Activated T-helper 1 cell treated with anti-CD3 and anti-CD28 coated beads, Interleukin-12 subunit alpha, Interleukin-12 subunit beta, Interleukin-2, Interleukin-4 antibody, amounts not matched to agents 30 ng/mL and 10 ng/mL and 1 ng/mL, durations not matched to agents 14 hours and 24 hours and 36 hours (primary cell): ENCODE measurements at places on chromosomes 6 and 20.
A peak's percentile ranks its signal among the peaks of the same experiment; 100 is the strongest.

DNA sequence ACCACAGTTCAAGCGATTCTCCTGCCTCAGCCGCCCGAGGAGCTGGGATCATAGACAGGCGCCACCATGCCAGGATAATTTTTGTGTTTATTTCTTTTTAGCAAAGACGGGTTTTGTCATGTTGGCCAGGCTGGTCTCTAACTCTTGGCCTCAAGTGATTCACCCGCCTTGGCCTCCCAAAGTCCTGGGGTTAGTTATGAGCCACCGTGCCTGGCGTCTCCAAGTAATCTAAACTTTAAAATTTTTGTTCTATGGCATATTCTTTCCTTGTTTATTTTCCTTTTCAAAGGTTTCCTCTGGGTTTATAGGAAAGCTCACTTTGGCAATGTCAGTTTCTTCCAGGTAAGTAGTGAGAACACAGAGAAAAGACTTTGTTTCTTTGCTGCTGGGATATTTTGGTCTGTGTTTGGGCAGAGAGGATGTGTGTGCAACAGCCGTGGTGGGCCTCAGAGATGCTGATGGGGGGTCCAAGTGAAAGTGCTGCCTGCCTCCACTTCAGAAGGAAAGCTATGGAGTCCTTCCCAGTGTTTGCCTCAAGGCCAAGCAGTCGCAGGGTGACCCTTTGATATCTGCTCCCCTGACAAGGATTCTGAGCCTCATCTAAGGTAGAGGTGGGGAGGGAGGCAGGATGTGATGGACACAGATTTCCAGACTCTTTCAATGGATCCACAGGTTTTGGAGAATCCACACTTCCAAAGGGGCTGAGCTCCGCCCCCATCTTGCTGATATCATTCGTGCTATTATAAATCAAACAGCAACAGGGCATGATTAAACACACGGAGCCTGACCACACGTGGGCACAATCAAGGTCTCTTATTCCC is 2.3 kb downstream of the LRP11 start:
- H3K27ac ChIP-seq: no peak overlapping the region
- no peak for DNase-seq
- peaks cover 29% of the 10 kb centered on the region for H3K27me3 ChIP-seq
- peak overlapping the region; percentile 57 for H3K4me3 ChIP-seq

DNA sequence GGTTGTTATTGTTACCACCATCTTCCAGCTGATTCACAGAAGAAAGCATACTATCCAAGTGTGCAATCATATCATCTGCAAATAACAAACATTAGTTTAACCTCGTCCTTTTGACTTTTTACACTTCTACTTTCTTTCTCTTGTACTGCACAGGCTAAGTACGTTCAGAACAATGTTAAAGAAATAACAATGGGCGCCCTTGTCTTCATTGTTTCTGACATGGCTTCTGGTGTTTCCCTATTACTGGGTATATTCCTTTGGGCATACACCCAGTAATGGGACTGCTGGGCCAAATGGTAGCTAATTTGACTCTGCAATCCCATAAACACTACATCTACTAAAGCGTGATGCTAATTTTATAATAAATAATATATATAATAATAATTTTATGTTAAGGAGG is 146.7 kb downstream of the GJA10 start:
- peaks cover 19% of the 10 kb centered on the region for H3K4me1 ChIP-seq
- H3K4me3 ChIP-seq: no peak overlapping the region
- H3K36me3 ChIP-seq: peaks cover 27% of the 10 kb centered on the region

- no peak overlapping the region for H3K27ac ChIP-seq
- H3K27me3 ChIP-seq: peaks cover 2% of the 10 kb centered on the region
- no peak for DNase-seq
Measured at GRCh38 chr6:46923476-46923875, 1.7 kb upstream of the ADGRF5 start.

DNA sequence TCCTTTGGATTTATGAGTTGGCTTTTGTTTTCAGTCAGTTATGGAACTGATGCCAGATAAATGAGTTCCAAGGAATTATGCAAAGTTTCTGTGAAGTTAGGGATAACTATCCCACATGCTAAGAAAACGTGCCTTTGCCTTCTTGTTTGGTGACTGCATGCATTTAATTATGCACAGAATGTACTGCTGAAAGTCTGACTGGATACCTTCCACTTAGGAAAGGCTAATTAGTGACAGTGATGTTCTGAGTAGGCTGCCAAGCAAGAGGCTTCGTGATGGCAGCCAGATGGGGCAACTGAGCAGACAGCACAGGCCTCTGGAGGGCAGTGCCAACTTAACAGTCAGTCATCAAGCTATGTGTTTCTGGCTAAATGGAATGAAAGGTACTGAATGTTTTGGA is 289.9 kb downstream of the CD109 start:
- peaks cover 5% of the 10 kb centered on the region for H3K27me3 ChIP-seq
- H3K4me1 ChIP-seq: no peaks in the 10 kb centered on the region
- no peaks in the 10 kb centered on the region for H3K36me3 ChIP-seq

DNA sequence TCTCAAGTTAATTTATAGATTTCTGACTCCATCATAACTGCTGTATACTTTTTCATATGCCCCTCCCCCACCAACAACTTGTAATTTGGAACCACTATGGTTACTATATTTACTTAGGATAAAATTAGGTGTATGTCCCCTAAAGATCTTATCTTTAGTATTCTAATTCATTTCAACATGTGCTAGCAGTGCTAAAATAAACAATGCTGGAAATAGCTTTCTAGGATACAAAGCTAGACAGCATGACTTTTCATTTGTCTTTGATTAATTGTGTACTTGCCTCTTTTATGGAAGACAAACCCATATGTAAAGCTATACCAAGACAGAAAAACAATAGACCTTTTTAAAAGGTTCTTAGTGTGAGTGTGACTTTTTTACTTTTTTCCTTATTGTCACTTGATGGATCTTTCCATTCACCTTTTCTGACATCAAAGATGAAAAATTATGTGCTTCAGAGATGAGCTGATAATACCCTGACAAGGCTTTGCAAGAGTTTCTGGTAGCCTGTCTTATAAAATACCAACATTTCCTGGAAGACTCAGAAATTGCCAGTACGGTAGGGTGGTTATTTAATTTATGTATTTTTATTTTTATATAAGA is 31.2 kb upstream of the POPDC3 start:
- no peak for DNase-seq
- no peaks in the 10 kb centered on the region for H3K36me3 ChIP-seq
- H3K4me1 ChIP-seq: peaks cover 13% of the 10 kb centered on the region
- H3K4me3 ChIP-seq: no peak overlapping the region
- H3K27me3 ChIP-seq: peaks cover 10% of the 10 kb centered on the region
- H3K27ac ChIP-seq: no peak overlapping the region

GRCh38 chr6:11328613-11329247 is 96.3 kb upstream of the NEDD9 start:
- H3K4me1 ChIP-seq: peaks cover 96% of the 10 kb centered on the region
- no peak overlapping the region for H3K4me3 ChIP-seq
- DNase-seq: no peak
- peak overlapping the region; percentile 65 for H3K27ac ChIP-seq

GRCh38 chr6:37137201-37138090 is 32.5 kb upstream of the PIM1 start:
- DNase-seq: peak; percentile 6
- peaks cover 51% of the 10 kb centered on the region for H3K4me1 ChIP-seq
- peak overlapping the region; percentile 95 for H3K27ac ChIP-seq
- H3K4me3 ChIP-seq: peak overlapping the region; percentile 47
- peaks cover 1% of the 10 kb centered on the region for H3K36me3 ChIP-seq
- no peaks in the 10 kb centered on the region for H3K27me3 ChIP-seq

- H3K27me3 ChIP-seq: peaks cover 12% of the 10 kb centered on the region
- H3K27ac ChIP-seq: no peak overlapping the region
- no peak for DNase-seq
- H3K4me1 ChIP-seq: peaks cover 2% of the 10 kb centered on the region
- no peak overlapping the region for H3K4me3 ChIP-seq
Measured at GRCh38 chr6:33869826-33870423, 66.1 kb upstream of the MLN start.

DNA sequence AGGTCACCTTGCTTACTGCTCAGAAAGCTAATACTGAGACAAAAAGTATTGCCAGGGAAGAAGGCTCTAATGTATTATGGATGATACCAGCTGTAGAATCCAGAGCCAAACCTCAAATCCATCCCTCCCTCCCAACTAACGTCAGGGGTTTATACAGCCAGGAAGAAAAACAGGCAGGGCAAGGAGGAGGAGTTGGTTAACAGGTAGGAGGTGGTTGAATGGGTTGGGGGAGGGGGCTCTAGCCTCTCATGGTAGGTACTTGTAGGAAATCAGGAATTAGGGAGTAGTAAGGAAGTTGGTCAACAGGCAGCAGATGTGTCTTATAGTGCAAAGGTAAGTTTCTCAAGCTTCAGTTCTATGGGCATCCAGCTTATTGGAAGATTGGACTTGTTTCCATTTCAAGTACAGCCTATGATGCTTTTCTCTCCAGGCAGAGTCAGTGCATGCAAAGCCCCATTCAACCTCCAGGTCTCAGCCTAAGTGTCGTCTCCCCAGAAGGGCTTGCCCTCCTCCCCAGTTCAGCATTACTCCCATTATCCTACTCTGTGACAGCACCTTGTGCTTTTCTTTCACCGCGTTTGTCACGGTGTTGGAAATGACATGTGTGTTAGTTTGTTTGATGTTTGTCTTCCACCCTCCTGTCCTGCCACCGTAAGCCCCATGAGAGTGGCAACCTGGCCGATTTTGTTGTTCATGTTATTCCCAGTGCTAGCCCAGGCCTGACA is 38.1 kb downstream of the PNLDC1 start:
- H3K4me3 ChIP-seq: no peak overlapping the region
- H3K27me3 ChIP-seq: peaks cover 12% of the 10 kb centered on the region
- no peak overlapping the region for H3K27ac ChIP-seq
- no peaks in the 10 kb centered on the region for H3K36me3 ChIP-seq
- no peaks in the 10 kb centered on the region for H3K4me1 ChIP-seq

- H3K4me3 ChIP-seq: no peak overlapping the region
- H3K27me3 ChIP-seq: peaks cover 9% of the 10 kb centered on the region
- no peak overlapping the region for H3K27ac ChIP-seq
- peaks cover 5% of the 10 kb centered on the region for H3K4me1 ChIP-seq
- no peaks in the 10 kb centered on the region for H3K36me3 ChIP-seq
- DNase-seq: peak; percentile 67
Measured at GRCh38 chr20:44384423-44385027, 29.0 kb downstream of the HNF4A start.

DNA sequence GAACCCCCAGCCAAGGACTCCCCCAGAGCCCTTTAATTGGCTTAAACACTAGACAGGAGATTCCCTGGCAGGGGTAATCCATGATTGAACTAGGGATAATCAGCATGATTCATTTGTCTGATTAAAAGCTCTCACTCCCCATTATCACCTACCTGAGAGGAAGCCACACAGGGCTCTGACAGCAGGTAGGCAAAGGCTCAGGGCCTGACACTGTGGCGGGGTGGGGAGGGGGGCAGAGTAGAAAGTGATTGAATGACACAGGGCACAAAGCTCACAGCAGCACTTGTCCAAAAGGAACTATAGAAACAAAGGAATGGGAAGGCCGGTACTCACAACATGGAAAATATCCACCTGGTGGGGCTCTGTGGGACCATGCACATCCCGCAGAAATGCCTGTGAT is 231.6 kb downstream of the MAFB start:
- H3K27me3 ChIP-seq: peaks cover 2% of the 10 kb centered on the region
- H3K36me3 ChIP-seq: no peaks in the 10 kb centered on the region
- no peak overlapping the region for H3K27ac ChIP-seq
- H3K4me1 ChIP-seq: no peaks in the 10 kb centered on the region
- DNase-seq: no peak

GRCh38 chr6:51339728-51340127 is 521.1 kb downstream of the TFAP2B start:
- H3K36me3 ChIP-seq: no peaks in the 10 kb centered on the region
- DNase-seq: no peak
- H3K4me1 ChIP-seq: no peaks in the 10 kb centered on the region
- H3K27ac ChIP-seq: no peak overlapping the region
- no peaks in the 10 kb centered on the region for H3K27me3 ChIP-seq

GRCh38 chr6:28782113-28782673 is 141.6 kb downstream of the TRIM27 start:
- DNase-seq: no peak
- H3K27me3 ChIP-seq: peaks cover 83% of the 10 kb centered on the region
- peaks cover 6% of the 10 kb centered on the region for H3K36me3 ChIP-seq
- H3K27ac ChIP-seq: peak overlapping the region; percentile 27
- peaks cover 6% of the 10 kb centered on the region for H3K4me1 ChIP-seq
- H3K4me3 ChIP-seq: no peak overlapping the region

DNA sequence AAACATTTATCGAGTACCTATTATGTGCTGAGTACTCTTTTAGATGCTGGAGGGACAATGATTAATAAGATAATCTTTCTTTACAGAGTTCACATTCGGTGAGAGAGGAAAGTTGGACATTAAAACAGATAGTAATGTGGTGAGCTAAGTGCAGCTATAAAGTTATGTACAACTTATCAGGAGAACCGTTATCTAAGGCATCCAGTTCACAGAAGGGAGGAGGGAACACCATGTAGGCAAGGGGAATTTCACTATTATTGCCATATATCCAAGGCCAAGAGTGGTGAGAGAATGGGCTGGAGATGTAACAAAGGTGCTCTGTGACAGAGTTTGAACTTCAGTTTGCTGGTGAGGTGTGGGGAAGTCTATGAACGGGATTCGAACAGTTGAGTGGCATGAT is 105.8 kb downstream of the CARMIL1 start:
- H3K4me1 ChIP-seq: peaks cover 19% of the 10 kb centered on the region
- no peak for DNase-seq
- no peaks in the 10 kb centered on the region for H3K27me3 ChIP-seq
- no peak overlapping the region for H3K27ac ChIP-seq
- no peak overlapping the region for H3K4me3 ChIP-seq

DNA sequence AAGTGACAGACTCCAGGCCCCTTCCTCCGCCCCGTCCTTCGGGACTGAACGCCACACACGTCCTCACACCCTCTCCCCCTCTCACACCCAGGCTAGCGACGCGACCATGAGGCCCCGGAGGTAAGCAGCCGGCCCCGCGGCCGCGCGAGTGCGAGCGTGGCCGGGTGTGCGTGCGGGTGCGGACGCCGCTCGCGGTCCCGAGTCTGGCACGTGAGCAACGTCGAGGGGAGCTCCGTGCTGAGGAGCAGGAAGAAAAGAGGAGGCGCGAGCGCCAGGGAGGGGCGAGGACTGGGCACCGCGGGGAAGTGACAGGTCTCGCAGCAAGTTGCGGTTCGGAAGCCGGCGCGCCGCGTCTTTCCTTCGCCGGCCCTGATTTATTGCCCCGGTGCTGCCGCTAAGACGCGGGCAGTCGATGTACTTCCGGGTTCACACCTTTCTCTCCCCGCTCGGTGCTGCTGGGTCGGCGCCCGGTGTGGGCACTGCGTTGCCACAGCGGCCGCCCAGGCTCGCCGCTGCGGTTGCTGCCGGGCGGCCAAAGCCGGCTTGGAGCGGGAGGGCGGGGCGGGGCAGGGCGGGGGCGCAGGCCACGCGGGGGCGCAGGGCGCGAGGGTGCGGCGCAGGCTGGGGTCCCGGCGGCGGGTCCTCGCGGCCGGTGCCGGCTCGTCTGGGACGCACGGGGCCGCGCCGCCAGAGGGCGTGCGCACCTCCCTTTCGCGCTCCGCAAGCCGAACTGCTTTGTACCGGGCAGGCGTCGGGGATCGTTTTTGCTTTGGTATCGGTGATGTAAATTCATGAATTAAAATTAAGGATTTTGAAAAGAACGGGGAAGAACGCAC is 15.8 kb upstream of the LIN28B start:
- H3K4me1 ChIP-seq: peaks cover 7% of the 10 kb centered on the region
- H3K27ac ChIP-seq: no peak overlapping the region
- H3K27me3 ChIP-seq: peaks cover 29% of the 10 kb centered on the region
- no peaks in the 10 kb centered on the region for H3K36me3 ChIP-seq
- no peak for DNase-seq
- peak overlapping the region; percentile 64 for H3K4me3 ChIP-seq

- H3K4me1 ChIP-seq: peaks cover 6% of the 10 kb centered on the region
- DNase-seq: no peak
- H3K4me3 ChIP-seq: no peak overlapping the region
- no peak overlapping the region for H3K27ac ChIP-seq
- peaks cover 12% of the 10 kb centered on the region for H3K36me3 ChIP-seq
Measured at GRCh38 chr6:36235309-36235708, 34.6 kb upstream of the PNPLA1 start.
